ENCODE measurements at places on chromosomes 1 and 21.

DNA sequence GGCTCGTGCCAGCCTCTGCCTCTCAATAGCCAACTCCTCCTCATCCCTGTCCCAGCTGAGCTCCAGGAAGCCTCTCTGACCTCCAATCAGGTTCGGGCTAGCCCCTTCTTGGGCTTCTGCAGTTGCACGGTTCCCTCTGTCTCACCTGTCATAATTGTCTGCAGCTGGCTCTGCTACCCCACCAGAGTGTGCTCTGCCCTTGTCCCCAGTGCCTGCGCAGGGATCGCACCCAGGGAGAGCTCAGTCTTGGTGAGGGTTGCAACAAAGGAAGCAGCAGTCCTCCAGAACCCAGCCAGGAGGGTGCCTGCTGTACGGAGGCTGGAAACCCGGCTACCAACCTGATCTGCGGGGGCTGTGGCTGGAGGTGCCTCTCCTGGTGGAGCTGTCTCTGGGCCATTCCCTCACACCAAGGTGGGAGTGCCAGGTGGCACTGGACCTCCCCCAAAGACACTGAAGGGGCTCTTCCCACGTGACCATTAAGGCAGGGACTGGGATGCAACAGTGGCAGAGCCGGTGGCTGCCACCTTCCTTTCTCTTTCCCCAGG lies 63.5 kb upstream of the DMRTB1 start:
- no peak for DNase-seq

- no peak for DNase-seq
Observed at GRCh38 chr1:85496941-85497582, 32.1 kb upstream of the DDAH1 start.

GRCh38 chr1:6484826-6485167 lies 6.7 kb downstream of the PLEKHG5 start:
- DNase-seq, result no peak

DNA sequence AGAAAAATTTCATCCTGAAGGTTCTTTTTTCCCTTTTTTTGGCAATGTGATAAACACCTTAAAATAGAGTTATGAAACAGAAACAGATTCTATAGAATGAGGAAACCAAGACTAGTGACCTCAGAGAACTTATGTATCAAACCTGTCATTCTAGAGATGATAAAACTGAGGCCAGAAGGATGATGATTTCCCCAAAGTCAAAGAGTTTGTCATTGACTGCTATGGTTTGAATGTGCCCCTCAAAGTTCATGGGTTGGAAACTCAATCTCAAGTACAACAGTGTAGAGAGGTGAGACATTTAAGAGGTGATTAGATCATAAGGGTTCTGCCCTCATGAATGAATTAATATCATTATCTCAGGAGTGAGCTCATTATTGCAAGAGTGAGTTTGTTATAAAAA lies 13.7 kb upstream of the BEND5 start:
- DNase-seq, result no peak

DNA sequence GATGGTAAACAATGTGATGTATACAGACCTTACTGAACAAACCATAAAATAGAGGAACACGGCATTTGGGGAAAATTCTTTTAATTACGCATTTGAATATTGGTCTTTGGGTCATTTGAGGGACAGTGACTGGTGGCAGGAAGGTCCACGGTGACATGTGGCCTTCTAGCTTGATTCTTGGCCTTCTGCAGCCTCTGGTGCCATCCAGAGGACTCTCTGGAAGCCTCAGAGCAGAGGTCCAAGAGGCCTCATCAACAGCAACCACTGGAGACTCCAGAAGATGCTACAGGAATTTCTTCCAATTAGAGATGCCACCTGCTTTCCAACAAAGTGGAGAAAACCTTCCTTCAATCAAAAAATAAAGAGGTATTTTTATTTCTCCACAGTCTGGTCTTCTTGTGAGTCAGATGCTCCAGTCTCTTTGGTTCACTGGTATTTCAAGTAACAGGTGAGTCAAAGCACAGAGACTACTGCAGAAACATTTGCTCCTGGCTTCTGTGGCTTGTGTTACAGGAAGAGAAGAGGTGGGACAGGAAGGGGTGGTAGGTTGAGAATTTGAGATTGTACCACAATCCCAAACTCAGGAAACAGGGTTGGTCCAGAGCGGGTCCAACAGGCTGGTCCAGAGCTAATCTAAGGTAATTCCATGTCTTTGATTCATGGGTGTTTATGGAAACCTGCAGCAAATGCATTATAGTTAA lies 2.7 kb upstream of the F5 start:
- DNase-seq, result peak; percentile 32

DNA sequence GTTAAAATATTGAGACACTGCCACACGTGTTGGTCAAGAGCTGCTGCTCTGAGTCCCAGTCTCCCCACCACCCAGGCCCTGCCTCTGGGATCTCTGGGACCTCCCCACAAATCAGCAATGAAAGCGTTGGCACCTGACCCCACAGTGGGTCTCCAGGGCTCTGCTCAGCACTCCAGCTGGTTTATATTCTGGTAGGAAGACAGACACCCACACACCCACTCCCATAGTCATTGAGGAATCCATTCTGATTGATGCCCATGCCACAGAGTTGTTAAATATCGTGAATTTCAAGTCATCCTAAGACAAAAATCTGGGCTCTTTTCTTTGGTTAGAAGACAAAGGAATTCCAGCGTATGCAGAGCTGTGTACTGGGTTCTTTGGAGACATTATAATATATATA lies 91.6 kb downstream of the KIF26B start:
- no peak for DNase-seq

DNA sequence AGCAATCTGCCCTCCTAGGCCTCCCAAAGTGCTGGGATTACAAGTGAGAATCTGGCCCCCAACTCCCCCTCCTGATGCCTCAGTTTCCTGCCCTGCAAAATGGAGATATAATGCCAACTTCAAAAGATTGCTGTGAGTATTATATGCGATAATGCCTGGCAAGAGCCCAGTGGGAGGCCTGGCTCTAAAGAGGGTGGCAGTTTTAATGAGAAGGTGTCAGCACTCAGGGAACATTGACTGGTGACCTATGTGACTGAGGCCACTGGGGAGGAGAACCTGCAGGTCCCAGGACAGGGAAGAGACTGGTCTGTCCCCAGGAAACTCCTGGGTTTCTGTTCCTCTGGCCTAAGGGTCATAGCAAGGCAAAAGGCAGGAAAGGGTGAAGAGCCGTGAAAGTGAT lies 11.0 kb downstream of the HSPG2 start:
- DNase-seq, result no peak

GRCh38 chr1:56418151-56418631 lies 161.2 kb downstream of the PLPP3 start:
- no peak for DNase-seq

GRCh38 chr1:243507672-243508302 lies 251.9 kb downstream of the SDCCAG8 start:
- DNase-seq, result no peak

- no peak for DNase-seq
Observed at GRCh38 chr1:1942753-1943656, 23.9 kb upstream of the TMEM52 start.

- no peak for DNase-seq
Observed at GRCh38 chr1:225554216-225554812, 98.6 kb downstream of the ENAH start.

DNA sequence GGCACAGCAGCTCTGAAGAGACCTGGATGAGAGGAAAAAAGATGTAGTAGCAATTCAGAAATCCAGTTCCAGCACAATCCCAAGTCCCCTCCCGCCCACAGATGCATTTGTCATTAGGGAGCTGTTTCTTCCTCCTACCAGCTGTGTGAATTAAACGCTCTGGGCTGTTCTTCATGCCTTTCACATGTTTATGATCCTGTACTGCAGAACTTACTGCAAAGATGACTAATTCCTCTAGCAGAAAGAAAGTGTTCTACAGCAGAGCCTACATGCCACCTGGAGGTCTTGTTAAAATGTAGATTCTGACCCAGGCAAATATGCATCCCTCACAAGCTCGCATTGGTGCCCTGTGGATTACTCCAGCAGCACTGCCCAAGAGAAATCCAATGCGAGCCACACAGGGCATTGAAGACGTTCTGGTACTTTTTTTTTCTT lies 6.5 kb downstream of the ENO1 start:
- DNase-seq, result no peak

- DNase-seq, result no peak
Observed at GRCh38 chr1:150999051-150999674, 7.5 kb downstream of the MINDY1 start.

- no peak for DNase-seq
Observed at GRCh38 chr1:212582808-212583615, 25.5 kb upstream of the ATF3 start.

DNA sequence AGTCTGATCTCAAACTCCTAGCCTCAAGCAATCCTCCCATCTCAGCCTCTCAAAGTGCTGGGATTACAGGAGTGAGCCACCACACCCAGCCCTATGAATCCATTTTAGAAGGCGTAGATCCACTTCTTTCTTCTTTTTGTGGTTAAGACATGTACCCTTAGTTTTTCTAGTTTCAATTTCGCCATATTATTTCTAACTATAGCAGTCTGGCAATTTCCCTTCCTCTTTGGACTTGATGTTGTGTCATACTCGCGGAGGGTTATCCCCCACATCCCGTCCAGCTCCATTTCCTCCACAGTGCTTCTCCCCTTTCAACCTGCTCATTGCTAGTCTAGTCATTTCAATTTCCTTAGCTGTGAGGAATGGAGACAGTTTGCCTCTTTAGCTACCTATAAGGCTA lies 5.2 kb upstream of the LRRC8D start:
- DNase-seq, result no peak

GRCh38 chr1:172118618-172119017 lies 277.3 kb downstream of the DNM3 start:
- no peak for DNase-seq

- no peak for DNase-seq
Observed at GRCh38 chr1:56194701-56195300, 384.6 kb downstream of the PLPP3 start.

Measured in CD4-positive, alpha-beta T cell treated with Interleukin-17A for 4 hours (primary cell).